Stimulated activated CD4-positive, alpha-beta T cell treated with anti-CD3 and anti-CD28 coated beads, Interleukin-15, amount 100 ng/mL, for 1 hour (primary cell): ENCODE measurements at places on chromosomes 12 and 14.

DNA sequence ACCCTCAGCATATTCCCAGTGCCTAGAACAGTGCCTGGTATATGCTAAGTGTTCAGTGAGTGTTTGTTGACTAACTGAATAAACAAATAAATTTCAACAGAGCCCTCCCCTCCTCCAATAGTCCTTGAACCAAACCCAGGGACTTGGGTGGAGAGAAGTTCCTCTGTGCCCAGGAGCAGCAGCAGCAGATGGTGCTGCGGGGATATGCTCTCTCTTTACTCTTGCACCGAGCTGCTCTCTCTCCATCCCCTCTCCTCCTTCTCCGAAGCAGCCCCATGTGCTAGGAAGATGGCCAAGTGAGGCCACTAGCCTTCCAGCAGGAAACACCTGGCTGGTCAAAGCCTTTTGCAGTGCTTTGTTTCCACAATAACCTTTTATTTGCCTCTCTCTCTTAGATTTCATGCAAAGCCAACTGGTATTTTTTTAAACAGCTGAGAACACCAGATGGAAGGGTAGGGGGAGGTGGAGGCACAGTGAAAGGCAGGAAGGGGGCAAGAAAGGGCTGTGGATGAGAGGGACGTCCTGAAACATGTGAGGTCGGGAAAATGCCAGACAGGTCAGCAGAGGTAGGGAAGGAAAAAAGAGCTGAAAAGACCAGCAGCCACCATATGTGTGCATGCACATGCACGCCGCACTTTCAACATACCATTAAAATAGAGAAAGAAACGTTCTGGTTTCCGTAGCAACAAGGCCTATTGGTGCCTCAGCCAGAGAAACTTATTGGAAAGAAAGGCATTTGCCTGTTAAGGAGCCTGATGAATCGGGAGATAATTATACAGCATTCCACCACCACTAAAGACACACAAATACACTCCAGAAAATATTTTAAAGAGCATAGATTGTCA, 78.9 kb downstream of the EMP1 start:
- no peak for DNase-seq

DNA sequence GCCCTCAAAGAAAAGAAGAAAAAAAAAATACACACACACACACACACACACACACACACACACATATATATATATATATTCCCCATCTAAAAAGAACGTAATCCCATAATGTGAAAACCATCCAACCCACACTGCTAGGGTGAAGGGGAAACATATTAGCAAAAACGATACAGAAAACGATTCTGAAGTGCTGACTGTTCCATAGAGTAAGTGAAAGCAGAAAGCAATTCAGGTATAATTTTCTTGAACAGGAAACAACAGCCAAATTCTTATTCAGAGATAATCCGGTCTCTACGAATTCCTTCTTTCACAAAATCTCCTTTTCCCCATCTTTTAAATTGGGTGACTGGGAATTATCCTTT, 393.5 kb downstream of the NOVA1 start:
- no peak for DNase-seq

DNA sequence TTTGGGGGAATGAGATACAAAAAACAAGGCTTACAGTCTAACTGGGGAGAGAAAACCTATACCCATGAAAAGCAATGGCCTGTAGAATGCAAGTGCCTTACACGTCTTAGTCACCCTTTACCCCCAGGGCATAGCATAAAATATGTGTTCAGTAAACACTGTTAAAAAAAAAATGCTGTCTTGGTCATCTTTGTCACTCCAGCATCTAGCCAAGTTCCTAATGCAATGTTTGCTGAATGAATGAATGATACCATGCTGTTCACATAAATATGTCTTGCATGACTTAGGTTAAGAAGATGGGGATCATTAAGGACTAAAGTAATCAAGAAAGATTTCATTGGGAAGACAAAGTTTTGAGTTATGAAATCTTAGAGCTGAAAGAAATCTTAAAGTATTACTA, 38.5 kb downstream of the PPP2R5E start:
- no peak for DNase-seq

GRCh38 chr12:100830003-100830795, 35.6 kb downstream of the ANO4 start:
- no peak for DNase-seq

- DNase-seq: no peak
Measured at GRCh38 chr14:23563473-23564180, 4.0 kb downstream of the AP1G2 start.

GRCh38 chr14:24852312-24853060, 197.5 kb downstream of the STXBP6 start:
- no peak for DNase-seq

GRCh38 chr12:117262749-117263148, 72.5 kb upstream of the FBXO21 start:
- DNase-seq: no peak

DNA sequence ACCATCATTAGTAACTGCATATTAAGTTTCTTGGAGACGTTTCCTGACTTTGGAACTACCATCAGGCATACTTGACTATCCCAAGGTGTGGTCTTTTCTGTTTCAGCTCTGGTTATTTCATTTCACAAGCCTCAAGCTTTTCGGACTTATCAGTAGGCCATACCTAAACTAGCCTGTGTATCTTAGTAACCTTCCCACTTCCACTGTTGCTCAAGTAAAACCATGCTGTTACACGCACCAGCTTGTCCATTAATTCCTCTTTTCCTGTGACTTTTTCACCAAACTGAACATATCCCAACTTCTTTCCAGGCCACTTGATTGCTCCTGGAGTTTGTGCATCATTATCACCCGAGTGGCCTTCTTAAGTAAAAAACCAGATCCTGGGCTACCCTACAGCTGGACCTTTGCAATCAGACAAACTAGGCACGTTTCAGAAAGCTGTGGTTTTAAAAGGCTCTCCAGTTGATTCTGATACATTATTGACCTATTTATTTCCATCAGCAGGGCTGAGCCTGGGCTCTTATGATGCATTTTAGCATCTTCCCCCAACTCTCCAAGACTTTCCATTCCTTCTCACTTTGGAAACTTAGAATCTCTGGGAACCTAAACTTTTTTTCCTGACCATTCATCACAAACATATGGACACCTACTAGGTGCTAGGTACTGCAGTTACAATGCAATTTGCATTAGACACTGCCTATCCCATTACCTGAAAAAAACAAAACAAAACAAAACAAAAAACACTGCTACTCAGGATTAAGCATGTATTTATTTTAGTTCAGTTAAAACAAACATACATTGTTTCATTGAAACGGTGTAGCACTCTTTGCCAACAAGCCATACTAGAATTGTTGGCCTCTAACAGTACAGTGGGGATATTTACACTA, 14.9 kb downstream of the SLC38A2 start:
- no peak for DNase-seq

GRCh38 chr14:26401179-26401968, 196.5 kb downstream of the NOVA1 start:
- no peak for DNase-seq

- no peak for DNase-seq
Measured at GRCh38 chr12:48420039-48420775, 52.2 kb upstream of the ANP32D start.

DNA sequence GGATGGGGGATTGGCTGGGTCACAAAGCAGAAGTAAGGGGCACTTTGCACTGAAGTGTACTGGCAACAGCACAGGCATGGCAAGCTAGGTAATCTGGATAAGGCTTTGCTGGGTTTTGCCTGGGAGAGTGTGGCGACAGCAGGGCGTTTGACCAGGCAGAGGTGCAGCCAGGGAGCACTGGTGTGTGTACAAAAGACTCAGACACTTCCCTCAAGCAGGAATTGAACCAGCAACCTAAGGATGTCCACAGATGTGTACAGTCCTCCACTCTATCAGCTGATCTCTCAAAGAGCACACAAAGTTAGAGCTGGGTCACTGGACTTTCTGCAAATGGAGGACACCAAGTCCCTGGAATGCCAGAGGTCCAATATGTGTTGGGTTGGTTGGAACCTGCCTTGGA, 15.4 kb upstream of the RNASE4 start:
- no peak for DNase-seq

- DNase-seq: peak; percentile 55
Measured at GRCh38 chr14:67426983-67427606, 15.1 kb upstream of the PLEK2 start.

DNA sequence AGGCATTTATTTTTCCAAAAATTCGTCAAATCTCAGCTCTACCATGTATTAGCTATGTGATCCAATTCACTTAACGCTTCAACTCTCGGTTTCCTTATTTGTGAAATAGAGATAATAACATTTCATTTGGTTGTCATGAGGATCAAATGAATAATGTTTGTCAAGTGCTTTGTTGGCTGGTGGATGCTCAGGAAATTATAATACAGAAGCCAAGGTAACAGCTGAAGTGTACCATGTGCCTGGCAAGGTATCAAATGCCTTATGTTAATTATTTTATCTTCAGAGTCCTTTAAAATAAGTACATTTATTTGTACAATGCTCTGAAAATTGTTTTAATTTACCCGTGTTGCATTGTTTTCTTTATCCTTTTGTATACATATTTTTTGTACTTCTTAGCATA, 6.1 kb upstream of the PRKCH start:
- no peak for DNase-seq

DNA sequence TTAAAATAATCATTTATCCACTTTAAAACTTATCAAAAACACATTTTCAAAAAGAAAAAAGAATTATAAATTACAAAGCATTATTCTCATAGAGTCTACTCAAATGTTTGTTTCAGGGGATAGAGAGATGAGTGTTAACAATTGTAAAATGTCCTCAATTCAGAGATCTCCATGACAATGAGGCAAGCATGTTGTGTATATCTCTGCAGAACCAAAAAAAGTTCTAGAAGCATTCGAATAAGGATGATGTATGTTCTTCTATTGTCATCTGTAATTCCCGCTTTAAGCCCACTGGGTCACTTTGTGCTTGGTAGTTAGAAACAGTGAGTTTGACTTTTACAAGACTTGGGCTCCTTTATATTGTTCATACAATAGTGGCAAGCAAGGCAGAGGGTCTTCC, 73.6 kb upstream of the CCDC198 start:
- no peak for DNase-seq

- no peak for DNase-seq
Measured at GRCh38 chr14:58884442-58884841, 246.7 kb downstream of the DACT1 start.

- DNase-seq: no peak
Measured at GRCh38 chr14:92392711-92393110, 69.7 kb downstream of the SLC24A4 start.

DNA sequence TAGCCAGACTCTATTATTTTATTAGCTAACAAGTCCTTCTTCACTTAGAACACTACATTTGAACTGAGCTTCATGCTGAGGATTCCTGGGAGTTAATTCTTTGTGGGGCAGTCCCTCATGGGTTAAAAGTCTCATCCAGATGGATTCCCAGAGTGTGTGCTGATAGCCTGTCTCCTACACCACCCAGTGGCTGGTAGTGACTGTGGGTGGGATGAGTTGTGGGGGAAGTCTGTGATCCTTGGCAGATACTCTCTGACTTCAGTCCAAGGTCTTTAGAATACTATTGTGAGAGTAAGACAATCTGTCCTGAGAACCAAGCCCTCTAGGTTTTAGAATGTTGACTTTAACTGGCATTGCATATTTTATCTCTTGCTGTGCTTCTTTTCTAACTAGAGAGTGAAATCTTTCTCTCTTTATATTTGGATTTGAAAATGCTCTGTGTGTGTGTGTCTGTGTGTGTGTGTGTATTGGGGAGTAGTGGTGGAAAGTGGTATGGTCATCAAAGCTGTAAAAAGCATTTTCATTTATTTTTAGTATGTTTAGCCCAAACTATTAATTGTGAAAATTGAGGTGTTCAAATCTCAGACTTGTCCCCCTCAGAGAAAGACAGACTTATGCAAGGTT, 37.3 kb downstream of the AKAP6 start:
- no peak for DNase-seq

GRCh38 chr12:93098077-93098476, 169.0 kb upstream of the EEA1 start:
- peak; percentile 12 for DNase-seq
